Hematopoietic multipotent progenitor cell treated with erythropoietin and hydrocortisone succinate and interleukin-3 and kit ligand, for 17 days (in vitro differentiated cells): ENCODE measurements at places on chromosomes 1 and 21.

- DNase-seq, result no peak
Measured at GRCh38 chr1:8026976-8027747, 1.1 kb upstream of the ERRFI1 start.

- DNase-seq, result no peak
Measured at GRCh38 chr1:231770506-231771175, 144.1 kb downstream of the DISC1 start.

DNA sequence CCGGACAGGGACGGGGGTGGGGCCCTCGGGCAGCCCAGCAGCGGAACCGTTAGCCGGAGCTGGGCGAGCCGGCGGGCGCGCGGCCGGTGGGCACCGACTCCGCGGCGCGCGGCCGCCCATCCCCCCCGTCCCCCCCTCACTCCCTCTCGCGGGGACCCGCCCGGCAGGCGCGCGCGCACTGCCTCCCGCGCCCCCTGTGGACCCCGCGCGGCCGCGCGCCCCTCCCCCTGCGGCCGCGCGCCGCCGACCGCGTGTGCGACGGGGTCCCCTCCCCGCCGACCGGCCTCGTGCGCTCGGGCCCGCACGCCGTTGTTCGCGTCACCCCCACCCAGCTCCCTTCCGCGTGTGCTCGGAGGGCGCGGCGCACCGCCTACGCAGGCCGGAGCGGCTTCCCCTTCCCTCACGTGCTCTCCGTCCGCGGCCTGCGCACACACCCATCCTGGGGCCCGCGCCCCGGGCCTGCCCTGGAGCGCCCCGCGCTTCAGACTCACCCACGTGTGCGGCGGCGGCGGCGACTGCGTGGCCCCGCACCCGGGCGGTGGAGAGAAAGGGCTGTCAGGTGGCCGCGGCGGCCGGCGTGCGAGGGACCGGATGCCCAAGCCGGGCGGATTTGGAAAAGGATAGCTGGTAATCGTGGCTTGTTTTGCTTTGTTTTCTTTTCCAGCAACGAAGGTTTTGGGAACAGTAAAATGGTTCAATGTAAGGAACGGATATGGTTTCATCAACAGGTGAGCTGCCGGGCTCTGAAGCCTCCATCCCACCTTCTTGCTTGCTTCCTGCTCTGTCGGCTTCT lies 717 bp downstream of the YBX1 start:
- DNase-seq, result peak; percentile 80

- no peak for DNase-seq
Measured at GRCh38 chr1:171017426-171017825, 73.3 kb upstream of the FMO3 start.

DNA sequence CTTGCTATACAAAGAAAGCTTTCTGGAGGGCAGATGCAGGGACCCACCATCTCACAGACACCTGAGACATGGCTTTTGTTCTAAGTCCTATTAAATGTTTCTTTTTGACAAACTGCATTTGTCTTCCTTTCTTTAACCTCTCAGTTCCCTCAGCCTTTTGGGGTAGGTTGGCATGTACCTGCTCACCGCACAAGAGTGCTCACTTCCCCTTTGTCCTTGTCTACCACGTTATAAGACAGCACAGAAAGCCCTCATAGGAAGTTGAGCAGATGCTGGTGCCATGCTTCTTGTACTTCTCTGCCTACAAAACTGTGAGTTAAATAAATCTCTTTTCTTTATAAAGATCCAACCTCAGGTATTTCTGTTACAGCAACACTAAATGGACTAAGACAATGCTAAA lies 31.9 kb upstream of the RGS21 start:
- DNase-seq, result no peak

DNA sequence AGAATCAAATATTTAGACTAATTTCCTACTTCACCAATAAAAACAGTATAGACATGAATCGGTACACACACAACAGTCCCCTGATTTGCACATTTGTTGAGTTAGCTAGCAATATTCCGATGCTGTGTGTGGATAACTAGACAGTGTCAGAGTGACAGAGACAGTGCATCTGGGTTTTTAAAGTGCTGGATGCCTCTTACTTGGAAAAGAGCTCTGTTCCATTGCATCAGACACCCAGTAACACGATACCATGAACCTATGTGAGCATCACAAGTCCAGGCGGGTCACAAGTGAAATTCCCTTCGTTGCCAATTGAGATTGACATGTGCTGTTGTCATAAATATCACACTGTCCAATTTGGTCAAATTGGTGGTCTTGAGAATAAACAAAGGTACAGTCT lies 82.0 kb upstream of the ESRRG start:
- no peak for DNase-seq

GRCh38 chr21:17428484-17428869 lies 84.4 kb upstream of the CXADR start:
- DNase-seq, result no peak

DNA sequence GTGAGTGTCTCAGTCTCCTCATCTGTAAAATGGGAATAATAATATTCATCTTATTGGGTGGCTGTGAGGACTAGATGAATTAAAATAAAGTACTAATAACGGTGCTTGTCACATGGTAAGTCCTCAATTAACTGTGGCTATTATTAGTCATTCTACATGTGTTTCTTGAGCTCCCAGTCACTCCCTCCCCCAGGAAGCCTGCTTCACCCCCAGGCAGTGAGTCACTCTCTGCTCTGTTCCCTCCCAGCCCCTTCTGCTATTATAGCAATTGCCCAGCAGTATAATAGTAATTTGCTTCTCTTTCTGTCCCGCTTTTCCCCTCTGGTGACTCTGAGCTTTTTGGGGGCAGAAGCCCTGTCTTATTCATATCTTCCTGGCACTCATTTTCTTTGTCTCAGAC lies 102.0 kb downstream of the BEND5 start:
- no peak for DNase-seq

DNA sequence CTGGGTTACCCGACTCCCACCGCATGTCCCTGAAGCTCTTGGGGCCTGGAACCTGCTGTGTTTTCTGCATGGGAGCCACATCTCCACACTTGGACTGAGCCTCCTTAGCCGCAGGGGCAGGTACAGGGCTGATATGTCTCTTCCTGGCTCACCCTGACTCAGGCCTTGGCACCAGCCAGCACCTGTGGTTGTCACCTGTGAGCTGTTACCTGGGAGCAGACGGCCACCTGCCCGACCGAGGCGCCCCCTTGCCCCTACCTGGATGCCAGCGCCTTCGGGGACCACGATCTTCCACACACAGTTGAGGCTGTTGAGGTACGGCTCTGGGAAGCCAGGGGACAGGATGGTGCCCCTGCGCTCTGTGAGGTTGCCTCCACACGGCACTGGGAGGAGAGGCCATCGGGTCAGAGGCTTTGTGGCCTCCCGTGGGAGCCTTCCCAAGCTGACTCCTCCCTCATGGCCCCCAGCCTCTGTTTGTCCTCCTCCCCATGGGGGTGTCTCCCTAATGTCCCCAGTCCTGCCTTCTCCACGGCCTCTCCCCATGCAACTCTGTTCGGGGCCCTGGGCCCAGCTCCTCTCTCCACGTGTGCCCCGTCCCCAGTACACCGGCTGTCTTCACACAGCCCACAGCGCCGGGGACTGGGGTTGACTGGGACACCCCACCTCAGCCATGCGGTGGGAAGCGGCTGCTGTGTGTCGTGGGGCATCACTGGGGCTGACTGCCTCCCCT lies 152.0 kb downstream of the ZSCAN20 start:
- no peak for DNase-seq

- DNase-seq, result no peak
Measured at GRCh38 chr1:175829845-175830244, 86.5 kb upstream of the TNR start.

GRCh38 chr1:188096521-188096920 lies 1267.8 kb downstream of the PLA2G4A start:
- DNase-seq, result no peak

- DNase-seq, result no peak
Measured at GRCh38 chr1:232655028-232655745, 25.3 kb upstream of the SIPA1L2 start.

DNA sequence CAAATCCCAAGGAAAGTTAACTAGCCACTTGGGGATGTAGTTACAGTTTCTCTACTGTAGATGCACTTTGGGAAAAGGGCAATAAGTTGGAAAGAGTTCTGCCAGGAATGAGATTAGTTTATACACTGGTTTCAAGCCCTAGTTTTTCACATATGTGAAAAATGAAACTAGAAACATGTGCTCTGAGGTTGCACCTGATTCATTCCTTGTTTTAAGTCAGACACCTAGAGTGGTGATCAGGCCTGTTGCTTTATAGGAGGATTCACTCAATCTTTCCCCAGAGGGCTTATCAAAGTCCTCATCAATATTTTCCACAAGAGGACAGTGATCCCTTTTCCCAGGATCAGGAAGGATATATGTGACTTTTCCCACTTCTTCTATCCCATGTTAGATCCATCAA lies 515.9 kb upstream of the PKN2 start:
- no peak for DNase-seq

- DNase-seq, result no peak
Measured at GRCh38 chr1:155183775-155184221, 10.1 kb downstream of the TRIM46 start.

- no peak for DNase-seq
Measured at GRCh38 chr1:233289676-233290075, 5.8 kb downstream of the PCNX2 start.

- DNase-seq, result no peak
Measured at GRCh38 chr1:247540581-247540980, 4.3 kb upstream of the OR2C3 start.

- DNase-seq, result no peak
Measured at GRCh38 chr1:230176871-230177411, 109.9 kb downstream of the GALNT2 start.

GRCh38 chr1:10787286-10787685 lies 9.2 kb downstream of the CASZ1 start:
- no peak for DNase-seq

- no peak for DNase-seq
Measured at GRCh38 chr1:18603212-18603852, 27.3 kb upstream of the PAX7 start.

DNA sequence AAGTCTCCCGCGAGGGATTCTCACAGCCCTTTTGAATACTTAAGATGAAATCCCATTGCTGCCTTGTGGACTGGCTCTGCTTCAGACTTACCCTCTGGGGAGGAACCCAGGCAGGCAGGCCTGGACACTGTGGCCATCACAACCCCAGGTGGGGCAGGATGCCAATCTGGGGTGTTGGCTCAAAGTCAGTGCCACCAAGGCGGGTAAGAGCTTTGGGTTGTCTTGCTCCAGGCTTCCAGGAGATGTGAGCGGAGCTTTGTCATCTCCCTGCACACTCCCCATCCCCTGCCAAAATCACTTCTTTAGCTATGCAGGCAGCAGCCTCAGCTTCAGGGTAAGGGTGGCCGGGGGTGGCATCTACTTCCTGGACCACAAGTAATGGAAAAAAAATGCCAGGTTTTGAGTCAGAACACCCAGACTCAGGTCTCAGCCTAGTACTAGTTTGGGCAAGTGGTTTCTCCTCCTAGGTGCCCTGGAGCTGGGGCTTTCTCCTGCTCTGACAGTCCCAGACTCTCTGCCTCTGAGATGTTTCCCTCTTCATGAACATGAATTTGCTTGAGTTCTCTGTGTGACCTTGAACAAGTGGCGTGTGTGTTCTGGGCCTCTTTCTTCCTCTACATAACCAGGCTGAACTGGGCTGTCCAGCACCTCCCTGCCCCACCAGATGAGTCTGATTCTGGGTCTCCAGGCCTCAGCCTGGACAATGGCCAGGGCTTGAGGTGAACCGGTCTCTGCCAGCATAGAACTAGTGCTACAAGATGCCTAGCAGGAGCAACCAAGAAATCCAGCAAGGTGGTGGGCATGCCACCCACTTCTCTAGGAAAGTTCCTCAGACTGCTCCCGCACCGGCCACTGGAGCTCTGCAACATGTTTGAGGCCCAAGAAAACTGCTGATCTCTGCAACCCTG lies 65.4 kb downstream of the VWA5B1 start:
- no peak for DNase-seq

DNA sequence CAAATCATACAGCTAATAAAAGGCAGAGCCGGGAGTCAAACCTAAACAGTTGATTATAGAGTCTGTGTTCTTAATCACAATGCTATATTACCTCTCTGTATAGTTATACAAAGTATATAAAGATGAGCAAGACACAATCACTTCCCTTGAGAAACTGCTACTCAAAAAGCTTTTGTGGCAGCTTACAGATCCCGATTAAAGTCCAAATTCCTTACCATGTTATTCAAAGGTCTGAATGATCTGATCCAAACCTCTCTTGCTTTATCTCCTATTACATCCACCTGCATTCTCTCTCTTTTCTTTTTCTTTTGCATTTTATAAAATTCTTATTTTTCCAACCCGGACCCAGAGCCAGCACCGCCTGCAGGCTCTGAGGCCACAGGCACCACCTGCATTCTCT lies 57.0 kb upstream of the MUTYH start:
- DNase-seq, result no peak

- peak; percentile 45 for DNase-seq
Measured at GRCh38 chr1:8554956-8555534, 237.1 kb downstream of the SLC45A1 start.

- no peak for DNase-seq
Measured at GRCh38 chr1:26858160-26858559, 4.8 kb upstream of the SFN start.

- no peak for DNase-seq
Measured at GRCh38 chr1:15197591-15198447, 44.3 kb downstream of the TMEM51 start.

DNA sequence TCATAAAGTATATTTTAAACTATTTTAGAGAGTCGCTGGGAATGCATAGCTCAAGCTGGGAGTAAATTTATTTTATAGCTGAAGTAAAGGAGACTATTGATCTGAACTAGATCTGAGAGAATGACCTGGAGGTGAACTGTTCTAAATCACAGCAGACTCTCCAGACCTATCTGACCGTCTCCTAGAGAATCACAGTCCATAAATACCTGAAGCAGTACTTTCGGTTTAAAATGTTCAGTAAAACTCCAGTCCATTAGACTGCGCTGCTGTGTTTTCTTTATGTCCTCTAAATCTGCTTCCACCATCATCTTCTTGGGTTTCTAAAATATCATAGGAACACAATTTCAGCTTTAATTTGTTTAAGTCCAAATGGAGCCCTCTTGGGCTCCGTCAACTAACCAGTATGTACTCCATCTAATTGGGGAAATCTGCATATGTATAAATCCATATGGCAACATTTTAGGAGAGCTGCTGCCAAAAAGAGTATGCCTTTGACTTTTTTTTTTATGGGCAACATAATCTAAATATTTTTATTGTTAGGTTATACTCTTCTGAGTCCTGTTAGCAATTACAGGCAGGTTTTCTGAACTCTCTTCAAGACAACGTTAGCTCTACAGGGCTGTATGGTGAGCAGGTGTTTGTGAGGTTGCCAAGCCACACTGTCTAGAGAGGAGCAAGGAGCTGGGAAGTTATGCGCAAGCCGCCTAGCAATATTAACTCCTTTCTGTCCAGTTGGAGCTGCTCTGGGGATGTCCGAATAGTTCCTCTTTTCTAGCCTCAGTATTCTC lies 111.2 kb downstream of the SPAG17 start:
- no peak for DNase-seq

GRCh38 chr1:25569597-25570396 lies 26.4 kb downstream of the LDLRAP1 start:
- DNase-seq, result no peak

- DNase-seq, result no peak
Measured at GRCh38 chr1:64915381-64916274, 50.7 kb downstream of the JAK1 start.

DNA sequence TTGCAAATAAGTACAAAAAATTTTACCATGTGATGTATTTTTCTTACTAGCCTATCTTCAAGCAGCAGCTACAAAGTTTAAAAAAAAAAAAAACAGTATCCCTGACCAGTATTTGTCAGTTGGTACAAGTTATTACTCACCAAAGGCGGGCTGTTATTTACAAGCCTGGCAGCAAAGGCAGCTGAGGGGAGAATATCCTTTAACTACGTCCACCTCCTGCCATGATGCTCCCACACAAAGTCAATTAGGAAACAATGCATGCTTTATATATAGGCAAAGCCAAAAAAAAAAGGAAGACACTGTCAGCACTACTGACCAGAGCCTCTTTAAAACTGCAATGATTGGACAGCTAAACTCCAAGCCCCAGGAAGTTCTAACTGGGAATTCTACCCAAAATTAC lies 13.7 kb downstream of the PSMA5 start:
- DNase-seq, result no peak
